ENCODE measurements at places on chromosomes 3 and 15.

GRCh38 chr3:88041005-88041404, 17.8 kb downstream of the CGGBP1 start:
- no peak for DNase-seq

GRCh38 chr3:133835418-133835743, 29.8 kb downstream of the SRPRB start:
- DNase-seq = no peak

GRCh38 chr3:1197051-1197450, 104.2 kb downstream of the CNTN6 start:
- DNase-seq = no peak

DNA sequence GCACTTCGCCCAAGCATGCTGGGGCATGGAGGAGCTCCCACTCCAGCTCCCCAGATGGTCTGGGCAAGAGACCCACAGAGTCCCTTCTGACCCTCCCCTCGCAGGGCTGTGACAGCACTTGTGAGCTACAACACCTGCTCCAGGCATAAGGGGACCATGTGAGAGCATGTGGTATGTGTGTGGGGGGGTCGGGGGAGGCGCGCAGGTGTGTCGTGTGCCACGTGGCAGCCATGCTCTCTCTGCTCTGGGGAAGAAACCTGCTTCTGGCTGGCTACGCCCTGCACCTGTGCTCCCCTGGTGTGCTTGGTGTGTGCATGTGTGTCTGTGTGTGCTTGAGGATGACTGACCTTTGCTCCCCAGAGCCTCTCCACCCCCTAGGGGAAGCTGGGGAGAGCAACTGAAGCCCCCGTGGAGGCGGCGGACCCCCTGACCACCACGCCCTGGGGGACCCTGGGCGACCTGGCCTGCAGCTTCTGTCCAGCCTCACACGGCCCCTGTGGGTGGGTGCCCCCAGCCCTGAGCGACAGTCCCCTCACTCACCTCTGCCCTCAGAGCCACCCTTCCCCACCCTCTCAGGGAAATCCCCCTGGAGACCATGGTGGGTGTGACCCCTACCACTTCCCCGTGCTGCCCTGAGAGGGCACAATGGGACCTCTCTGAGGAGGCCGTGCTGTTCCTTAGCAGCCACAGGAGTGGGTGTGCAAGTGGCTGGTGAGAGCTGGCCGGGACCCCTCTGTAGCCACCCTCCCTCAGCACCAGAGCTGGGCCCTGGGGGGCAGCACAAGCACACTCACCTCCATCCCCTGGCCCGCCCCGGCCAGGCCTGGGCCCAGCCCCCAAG, 16.6 kb upstream of the SEC13 start:
- DNase-seq = peak; percentile 62

DNA sequence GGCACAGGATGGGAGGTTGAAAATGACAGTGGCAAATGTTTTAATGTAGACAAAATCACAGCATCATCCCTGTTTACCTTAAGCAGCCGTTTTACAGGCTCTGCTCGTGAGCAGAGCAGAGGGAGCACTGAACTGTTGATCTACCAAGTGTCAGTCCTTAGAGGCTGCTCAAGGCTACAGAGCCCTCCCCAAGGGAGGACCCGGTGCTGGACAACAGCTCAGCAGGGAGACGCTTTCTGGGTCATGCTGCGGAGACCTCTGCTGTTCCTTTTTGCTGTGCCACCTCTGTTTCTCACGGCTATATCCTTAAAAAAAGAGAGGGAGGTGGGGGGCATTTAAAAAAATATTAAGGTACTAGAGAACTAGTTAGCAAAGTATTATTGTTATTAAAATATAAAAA, 400.2 kb downstream of the GABRB3 start:
- DNase-seq = no peak

DNA sequence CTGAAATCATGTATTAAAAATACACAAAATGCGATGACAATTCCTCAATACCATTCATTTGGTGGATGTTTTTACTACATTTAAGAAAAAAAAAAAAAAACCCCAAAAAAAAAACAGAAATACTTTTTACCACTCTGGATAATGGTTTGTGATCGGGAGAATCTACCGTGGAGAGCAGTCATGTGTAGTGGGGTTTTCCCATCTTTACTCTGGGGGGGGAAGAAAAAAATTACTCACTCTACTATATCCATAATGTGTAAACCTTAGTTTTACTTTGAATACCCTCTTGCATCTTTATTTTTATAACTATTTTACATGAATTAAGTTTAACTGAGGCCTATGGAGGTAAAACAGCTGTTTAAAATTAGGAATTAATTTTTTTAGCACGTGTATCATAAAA, 83.3 kb downstream of the ANKRD28 start:
- DNase-seq = no peak

DNA sequence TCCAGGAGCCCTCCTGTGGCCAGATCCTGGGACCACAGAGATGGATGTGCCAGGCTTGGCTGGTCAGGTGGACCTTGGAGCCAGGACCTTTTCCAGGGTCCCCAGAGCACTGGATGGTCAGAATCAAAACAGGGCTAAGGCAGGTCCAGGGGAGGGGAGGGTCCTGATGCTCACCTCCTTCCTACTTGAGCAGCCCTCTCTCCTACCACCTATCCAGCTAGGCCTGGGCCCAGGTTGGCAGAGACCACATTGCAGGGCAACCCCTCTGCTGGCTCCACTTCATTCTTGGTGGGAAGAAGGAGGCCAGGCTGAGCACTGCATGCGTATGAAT, 28.5 kb upstream of the SFMBT1 start:
- DNase-seq = no peak

DNA sequence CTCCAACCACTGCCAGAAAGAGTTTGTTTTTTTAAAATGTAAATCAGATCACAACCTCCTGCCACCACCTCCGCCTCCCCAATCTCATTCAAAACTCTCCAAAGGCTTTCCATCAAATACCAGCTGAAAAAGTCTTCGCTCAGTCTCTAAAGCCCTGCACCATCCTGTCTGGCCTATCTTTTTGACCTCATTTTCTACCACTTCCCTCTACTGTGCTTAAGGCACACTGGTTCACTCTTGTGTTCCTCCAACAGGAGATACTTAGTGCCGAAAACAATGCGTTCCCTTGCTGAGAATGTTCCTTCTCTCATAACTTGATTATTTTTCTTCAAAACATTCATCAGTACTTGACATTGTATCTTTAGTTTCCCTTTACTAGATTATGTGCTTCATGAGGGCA, 3.5 kb downstream of the BTBD1 start:
- no peak for DNase-seq

- DNase-seq = no peak
These were observed 23.0 kb downstream of the PAQR9 start for GRCh38 chr3:142940472-142940871.

DNA sequence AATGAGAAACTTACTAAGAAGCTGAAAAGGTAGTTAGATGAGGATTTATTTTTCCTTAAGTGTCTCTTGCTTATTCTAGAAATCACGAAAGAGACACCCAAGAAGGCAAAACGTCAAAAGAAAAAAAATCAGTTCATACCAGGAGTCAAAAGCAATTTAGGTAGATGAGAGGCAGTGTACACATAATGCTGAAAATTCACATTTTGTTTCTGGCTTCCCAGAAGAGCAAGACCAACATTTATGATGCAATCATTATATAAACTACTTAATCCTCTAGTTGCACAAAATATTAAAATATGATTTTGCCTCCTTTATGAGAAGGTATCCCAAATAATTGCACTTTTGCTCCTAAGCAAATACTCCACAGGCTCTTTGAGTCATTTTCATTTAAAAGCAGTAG, 228.0 kb downstream of the FMN1 start:
- DNase-seq = no peak

GRCh38 chr3:114294940-114295480, 1.2 kb downstream of the TIGIT start:
- no peak for DNase-seq

GRCh38 chr3:9397906-9398699, 688 bp downstream of the SETD5 start:
- DNase-seq = no peak

GRCh38 chr15:36407647-36408046, 171.8 kb upstream of the CDIN1 start:
- DNase-seq = no peak

DNA sequence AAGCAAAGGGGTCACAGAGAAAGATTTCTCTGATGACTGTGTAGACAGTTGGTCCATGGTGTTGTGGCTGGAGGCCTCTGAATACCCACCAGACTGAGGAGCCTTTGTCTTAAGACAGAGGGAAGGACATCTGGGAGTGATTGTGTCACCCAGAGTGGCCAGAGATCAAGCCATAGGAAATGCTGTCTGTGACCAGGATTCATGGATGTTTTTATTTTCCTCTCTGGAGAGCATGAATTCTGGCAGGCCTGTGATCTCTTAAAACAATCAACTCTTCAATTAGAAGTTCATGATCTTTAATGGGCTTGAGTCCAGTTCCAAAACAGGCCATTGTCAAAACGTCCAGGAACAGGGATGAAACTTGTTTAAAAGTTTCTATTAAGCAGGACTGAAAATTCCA, 198.9 kb upstream of the CTDSPL start:
- DNase-seq = no peak

- DNase-seq = no peak
These were observed 948.2 kb downstream of the EPHA3 start for GRCh38 chr3:90055666-90056065.

DNA sequence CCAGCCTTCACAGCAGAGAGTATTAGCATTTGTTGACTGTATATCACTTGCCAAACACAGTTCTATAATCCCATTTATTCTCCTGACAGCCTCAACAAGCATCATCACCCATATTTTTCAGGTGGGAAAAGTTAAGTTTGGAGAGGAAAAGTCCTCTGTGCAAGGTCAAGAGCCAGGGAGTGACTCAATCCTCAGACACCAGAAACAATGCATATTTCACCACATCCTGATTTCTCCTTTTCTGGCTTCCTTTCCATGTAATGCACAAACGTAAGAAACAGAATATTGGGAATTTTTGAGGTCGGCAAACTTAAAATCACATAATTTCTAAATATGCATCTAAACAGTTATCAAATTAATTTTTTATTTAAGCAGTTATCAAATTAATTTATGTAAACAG, 116.0 kb upstream of the GADL1 start:
- DNase-seq = no peak

DNA sequence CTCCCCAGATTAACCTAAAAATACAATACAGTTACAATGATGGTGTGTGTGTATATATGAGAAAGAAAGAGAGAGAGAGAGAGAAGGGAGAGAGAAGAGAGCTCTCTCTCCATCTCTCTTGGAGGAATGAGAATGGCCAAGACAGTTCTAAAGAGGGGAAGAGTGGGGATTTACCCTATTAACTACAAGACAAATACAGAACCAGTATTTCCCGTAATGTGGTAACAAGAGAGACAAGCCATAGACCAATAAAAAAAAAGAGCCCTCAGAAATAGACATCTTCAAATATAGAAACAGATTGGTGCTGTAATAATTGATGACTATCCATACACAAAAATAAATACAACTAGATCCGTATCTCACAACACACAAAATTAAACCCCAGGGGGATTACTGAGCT, 87.0 kb downstream of the NSMCE3 start:
- no peak for DNase-seq

DNA sequence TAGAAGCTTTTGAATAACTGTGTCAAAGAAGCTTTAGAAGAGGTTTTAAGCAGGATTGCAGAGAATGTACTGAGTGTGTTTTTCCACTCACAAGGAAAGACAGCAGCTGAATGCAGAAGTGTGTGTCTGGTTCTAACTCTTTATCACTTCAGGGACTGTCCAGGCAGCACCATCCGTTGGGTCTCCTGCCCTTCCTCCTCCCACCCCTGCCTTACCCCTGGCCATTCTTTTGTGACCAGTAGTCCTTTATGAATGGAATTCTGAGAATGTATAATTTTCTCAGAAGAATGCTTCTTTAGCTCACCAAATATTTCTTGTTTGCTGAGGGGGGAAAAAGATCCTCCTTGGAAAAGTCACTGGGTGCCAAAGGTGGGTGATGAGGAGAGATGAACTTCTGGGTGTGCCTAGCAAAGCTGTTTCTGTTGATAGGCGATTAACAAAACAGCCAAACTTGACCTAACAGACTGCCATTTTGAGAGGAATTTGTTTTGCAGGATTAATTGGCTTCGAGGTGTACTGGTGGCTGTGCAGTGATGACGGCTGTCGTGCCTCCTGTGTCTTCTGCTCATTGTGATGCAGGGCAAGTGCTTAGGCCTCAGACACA, 70.9 kb downstream of the IGF1R start:
- no peak for DNase-seq

- DNase-seq = no peak
These were observed 28.2 kb downstream of the GJD2 start for GRCh38 chr15:34726406-34727100.

DNA sequence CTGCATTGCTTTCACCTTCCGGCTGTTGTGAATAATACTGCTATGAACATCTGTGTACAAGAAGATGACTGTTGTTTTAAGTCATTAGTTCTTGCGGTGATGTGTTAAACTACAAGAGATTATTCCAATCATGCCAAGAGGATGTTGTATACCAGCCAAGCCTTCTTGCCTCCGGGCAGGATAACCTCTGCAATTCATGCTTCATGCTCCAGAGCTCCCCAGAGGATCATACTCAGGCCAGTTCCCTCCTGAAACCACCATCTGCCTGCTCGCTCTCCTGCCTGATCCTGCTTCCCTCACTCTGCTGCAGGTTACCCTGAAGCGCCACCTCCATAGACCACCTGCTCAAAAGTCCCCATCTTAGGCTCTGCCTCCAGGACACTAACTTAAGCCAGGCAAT, 187.1 kb upstream of the PROK2 start:
- no peak for DNase-seq

DNA sequence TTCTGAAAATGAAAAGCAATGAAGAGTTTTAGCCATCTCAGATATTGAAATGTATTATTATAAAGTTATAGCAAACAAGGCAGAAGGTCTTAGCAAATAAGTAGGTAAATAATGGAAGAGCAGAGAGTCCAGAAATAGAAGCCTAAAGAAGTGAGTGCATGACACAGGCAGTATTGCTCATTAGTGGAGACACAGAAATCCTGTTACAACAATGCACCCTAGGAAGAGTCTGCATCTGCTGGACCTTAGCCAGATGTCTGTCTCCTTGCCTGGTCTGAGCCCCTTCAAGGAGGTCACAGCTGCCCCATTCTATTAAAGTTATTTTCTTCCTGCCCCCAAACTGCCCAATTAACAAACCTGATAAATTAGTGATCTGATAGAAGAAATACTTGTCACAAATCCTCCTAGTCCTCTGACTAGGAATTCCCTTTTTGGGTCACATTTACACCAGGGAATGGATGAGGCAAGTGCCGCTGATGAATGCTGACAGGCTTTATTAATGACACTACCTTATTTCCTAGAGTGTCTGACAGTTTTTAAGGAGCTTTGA, 51.9 kb downstream of the HOMER2 start:
- DNase-seq = no peak

GRCh38 chr3:133674290-133674919, 12.7 kb upstream of the TOPBP1 start:
- DNase-seq = no peak

DNA sequence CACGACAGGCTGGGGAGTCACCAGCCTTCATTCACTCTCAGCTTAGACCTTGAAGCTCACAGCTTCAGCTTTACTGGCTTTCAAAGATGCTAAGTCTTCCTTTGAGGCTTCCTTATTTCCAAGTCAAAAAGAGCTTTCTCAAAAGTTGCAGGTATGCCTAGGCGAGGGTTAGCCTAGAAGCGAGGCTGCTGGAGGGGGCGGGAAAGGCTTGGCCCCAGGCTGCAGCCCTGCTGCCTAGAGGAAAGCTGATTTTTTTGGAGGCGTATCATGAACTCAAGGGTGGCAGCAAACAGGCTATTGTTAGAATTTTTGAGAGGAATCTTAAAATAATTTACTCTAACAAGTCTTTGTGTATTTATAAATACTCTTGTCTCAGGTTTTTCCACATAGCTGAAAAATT, 37.1 kb downstream of the MYO5C start:
- DNase-seq = no peak

- DNase-seq = no peak
These were observed 22.1 kb downstream of the CDIN1 start for GRCh38 chr15:36601497-36601932.

GRCh38 chr3:3799173-3800079, at the start of gene LRRN1:
LRRN1 (plus strand) TSS chr3:3799431; CDS start chr3:3844642, 45,211 bp downstream.
- peak; percentile 84 for DNase-seq

Measured in NCI-H1105 (cell line).